ENCODE measurements at places on chromosomes 4 and X.

- H3K4me3 ChIP-seq: no peak overlapping the region
- no peaks in the 10 kb centered on the region for H3K36me3 ChIP-seq
- no peak for DNase-seq
- H3K4me1 ChIP-seq: no peaks in the 10 kb centered on the region
- no peaks in the 10 kb centered on the region for H3K27me3 ChIP-seq
- no peak overlapping the region for H3K27ac ChIP-seq
Observed at GRCh38 chrX:65451663-65452062, 82.9 kb downstream of the LAS1L start.

DNA sequence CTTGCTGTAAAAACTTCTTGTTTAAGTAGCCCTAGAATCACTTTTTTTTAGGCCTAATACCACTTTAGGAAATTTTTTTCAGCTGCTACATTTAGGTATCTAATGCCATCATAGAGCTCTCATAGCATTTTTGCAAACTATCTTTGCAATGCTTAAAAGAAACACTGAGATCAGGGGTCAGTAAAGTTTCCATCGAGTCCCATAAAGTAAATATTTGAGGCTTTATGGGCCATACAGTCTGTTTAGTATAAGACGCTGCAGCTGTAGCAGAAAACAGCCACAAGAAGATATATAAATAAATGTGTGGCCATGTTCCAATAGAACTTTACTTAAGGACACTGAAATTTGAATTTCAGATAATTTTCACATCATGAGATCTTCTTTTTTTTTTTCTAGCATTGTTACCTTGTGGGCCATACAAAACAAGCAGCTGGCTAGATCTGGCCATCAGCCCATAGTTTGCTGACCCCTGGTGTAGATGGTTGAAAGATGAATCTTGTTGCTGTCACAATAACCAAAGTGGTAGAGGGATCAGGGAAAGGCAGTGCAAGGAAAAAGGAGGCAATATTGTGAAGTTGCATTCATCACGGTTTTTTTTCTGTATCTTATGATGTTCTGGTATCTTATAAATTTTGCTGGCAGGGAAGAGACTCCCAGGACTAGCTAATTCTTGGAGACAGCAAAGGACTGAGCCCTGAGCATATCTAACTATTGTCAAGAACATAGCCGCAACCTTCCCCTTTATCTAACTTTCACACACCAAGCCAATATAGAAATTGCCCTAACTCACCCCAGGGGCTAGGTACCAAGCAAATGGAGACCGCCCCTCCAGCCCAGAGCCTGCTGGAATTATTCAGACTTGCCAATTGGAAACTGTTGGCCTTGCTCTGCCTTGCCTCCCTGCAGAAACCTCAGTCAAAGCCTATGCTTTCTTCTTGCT is 46.6 kb downstream of the RASGEF1B start:
- H3K4me1 ChIP-seq: peaks cover 3% of the 10 kb centered on the region
- no peaks in the 10 kb centered on the region for H3K27me3 ChIP-seq
- H3K36me3 ChIP-seq: no peaks in the 10 kb centered on the region

- H3K27me3 ChIP-seq: no peaks in the 10 kb centered on the region
- DNase-seq: no peak
- no peaks in the 10 kb centered on the region for H3K36me3 ChIP-seq
- H3K27ac ChIP-seq: no peak overlapping the region
Observed at GRCh38 chrX:69020316-69020715, 144.9 kb downstream of the PJA1 start.

DNA sequence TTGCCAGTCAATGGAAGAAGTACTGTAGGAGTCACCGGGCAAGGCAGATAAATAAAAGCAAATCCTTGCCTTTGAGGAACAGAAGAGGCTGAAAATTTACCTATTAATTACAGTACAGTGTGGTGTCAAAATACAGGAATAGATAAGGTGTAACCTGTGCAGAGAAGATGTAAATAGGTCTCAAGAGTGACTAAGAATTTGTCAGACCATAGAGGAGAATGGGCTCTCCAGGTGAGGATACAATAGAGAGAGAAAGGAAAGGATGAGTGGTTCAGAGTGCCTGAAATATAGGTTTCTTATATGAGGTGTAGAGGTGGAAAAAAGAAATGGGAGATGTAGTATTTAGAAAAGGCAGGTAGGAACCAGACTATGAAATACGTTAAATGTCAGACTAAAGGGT is 801 bp upstream of the ZC4H2 start:
- H3K4me1 ChIP-seq: no peaks in the 10 kb centered on the region
- no peaks in the 10 kb centered on the region for H3K27me3 ChIP-seq
- H3K4me3 ChIP-seq: no peak overlapping the region
- DNase-seq: no peak
